Osteocyte (in vitro differentiated cells): ENCODE measurements at places on chromosomes 16 and 17.
A peak's percentile ranks its signal among the peaks of the same experiment; 100 is the strongest.

DNA sequence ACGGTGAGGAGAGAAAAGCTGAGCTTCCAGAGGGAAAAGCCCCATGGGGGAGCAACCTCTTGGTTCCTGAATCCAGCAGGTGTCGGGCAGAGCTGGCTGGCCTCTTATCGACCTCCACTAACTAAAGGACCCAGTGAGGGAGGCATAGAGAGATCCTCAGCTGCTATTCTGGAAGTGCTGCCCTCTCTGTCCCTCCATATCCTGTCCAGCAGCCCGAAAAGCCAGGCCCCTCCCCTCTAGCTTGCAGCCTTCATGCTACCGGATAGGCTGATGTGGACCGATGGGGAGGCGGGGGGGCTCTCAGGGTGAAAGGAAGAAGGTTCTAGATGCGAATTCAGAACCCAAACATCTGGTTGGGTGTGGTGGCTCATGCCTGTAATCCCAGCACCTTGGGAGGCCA, 24.9 kb downstream of the MXRA7 start:
- no peak for DNase-seq

DNA sequence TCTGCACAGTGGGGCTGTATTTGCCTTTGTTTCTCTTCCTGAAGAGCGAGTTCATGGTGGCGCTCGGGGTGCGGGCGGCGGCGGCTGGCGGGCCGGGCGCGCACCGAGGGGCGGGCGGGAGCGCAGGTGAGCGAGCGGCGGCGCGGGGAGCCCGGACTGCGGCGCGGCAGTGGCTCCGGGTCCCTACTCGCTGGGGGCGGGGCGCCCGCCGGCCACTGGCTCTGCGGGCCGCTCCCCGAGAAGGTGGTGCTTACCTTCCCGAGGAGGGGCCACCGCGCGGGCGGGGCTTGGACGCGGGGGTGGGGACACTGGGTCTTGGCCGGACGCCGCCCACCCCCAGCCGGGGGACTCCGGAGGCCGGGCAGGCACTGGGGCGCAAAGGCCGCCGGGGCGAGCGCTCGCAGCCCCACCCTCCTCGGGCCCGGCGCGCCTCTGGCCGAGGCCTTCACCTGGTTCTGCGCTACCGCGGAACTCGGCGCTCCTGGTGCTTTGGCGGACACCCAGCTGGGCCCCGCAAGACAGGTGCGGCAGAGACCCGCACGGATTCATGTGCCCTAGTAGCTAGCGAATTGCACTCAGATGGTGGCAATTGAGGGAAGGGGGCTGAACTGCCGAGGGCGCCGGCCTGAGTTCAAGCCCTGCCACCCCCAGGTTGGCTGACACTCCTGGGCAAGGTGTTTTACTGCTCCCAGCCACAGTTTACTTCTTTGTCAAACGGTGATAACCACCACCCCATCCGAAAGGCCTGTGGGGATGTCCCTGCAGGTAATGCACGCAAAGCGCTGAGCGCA, at the start of gene PPL:
PPL (minus strand) TSS at position 158 of the 791 bp plus-strand sequence; CDS start at position 55, 103 bp downstream.
- no peak for DNase-seq

DNA sequence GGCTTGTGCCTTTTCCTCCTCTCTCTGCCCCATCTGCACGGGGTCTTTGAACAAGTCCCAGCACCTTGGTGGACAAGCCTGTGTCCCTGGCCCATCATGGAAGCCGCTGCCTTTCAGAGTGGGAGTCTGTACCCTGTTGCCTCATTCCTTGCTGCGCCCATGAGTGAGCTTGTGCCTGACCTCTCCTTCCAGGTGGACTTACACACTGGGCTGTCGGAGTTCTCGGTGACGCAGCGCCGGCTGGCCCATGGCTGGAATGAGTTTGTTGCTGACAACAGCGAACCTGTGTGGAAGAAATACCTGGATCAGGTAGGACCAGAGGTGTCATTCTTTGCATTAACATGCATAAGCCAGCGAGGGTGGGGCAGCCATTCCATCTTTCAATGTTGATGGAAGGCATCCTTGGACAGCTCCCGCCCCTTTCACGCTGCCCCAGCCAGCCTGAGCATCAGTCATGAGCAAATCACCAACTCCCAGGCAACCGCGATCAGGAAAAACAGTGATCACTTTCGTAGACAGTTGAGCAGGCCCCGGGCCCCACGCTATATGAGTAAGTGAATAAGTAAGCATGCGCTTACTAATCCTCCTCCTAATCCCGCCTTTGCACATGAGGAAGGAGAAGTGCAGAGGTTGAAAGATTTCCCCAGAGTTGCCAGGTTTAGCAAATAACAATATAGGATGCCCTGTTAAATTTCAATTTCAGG, 36.8 kb downstream of the ATP2C2 start:
- DNase-seq, result no peak

DNA sequence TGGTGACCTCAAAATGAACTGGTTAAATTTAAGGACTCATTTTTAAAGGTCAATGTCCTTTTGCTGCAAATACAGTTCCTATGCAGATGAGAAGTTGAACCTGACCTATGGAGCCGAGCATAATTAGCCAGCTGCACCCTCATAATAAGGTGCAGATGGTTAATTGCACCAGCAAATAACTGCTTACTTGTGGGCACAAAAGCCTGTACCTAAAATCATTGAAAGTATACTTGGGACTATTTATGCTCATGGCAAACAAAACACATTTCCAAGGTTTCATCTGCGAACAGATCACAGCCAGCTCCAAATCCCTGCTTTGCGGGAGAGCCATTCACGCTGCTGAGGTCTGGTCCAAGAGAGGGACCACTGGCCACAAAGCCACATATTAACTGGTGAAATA, 13.0 kb downstream of the HYDIN start:
- no peak for DNase-seq

DNA sequence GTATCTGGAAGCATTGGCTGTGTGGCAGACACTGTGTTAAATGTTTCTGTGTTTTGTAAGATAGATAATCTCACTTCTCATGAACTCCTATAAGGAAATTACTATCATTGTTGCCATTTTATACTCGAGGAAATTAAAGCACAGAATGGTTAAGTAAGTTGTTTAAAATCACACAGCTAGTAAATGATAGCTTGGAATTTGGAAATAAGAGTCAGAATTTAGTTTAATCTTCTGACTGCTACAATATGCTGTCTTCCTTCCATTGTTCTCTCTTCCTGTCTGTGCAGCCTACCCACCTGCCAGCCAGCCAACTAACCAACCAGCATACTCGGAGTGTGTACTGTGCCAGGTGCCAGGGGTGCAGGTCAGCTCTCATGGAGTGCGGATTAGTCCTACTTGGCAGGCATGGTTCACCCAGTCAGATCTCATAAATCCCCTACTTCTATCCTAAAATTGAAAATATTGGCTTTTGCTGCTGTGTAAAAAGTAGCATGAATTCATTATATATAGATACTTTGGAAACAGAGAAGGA, 79.9 kb upstream of the LGALS9 start:
- no peak for DNase-seq

DNA sequence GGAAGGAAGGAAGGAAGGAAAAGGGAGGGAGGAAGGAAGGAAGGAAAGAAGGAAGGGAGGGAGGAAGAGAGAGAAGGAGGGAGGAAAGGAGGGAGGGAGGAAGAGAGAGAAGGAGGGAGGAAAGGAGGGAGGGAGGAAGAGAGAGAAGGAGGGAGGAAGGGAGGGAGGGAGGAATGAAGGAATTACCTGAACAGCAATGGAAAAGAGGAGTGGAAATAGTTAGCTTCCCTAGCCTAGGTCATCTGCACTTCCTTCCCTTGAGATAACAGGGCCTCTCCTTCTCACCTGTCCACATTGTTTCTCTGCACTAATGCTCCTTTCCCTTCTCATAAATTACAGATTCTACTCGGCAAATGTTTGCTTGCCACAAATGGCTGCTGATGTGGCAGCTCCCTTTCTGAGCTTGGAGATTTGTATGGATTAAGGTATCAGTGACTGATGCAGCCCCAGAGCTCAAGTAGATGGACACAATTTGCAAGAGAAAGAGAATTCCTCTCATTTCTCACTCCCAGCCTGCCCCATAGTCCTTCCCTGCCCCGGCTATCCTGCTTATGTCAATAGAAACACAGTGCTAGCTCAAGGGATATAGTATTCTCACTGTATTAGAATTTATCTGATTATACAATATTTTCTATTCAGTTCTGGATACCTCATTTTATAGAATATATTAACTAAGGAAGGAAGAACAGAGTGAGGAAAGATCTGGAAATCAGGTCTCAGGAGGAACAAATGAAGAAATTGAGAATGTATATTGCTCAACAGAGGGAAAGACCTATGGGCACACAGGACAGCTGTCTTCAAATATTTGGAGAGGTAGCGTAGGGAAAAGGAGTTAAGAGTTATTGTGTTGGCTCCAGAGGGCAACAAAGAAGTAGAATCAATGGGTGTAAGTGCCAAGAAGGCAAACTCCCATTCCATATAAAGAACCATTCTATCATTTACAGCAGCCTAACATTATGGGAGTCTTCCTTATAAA, 14.6 kb downstream of the HOXB1 start:
- DNase-seq, result no peak

GRCh38 chr16:89256651-89257254, 39.2 kb downstream of the ZNF778 start:
- DNase-seq, result no peak

GRCh38 chr16:64364894-64365293, 757.0 kb downstream of the CDH11 start:
- no peak for DNase-seq

- DNase-seq, result no peak
These were observed 124.3 kb upstream of the MED13 start for GRCh38 chr17:62189377-62189776.

DNA sequence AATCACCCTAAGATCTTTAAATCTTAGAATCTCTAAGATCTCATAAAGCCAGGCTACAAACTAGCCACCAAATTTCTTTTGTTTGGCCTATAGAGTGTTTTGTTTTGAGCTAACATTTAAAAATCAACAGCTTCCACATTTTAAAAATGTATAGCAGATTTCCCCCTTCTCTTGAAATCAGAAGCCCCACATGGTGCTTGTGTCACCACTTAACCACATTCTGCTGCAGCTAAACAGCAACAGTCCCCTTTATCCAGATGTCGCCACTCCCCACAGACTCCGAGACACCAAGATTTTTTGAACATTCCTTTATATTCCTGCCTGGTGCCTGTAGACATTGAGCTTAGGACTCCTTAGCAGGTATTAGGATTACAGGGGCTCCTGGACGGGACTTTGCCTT, 16.0 kb downstream of the GUCY2D start:
- no peak for DNase-seq

GRCh38 chr17:77376795-77377709, 236.3 kb downstream of the SEC14L1 start:
- DNase-seq, result no peak

GRCh38 chr16:57297856-57298255, 13.4 kb upstream of the PLLP start:
- no peak for DNase-seq

- no peak for DNase-seq
These were observed 3.5 kb upstream of the KRT9 start for GRCh38 chr17:41575336-41575735.

DNA sequence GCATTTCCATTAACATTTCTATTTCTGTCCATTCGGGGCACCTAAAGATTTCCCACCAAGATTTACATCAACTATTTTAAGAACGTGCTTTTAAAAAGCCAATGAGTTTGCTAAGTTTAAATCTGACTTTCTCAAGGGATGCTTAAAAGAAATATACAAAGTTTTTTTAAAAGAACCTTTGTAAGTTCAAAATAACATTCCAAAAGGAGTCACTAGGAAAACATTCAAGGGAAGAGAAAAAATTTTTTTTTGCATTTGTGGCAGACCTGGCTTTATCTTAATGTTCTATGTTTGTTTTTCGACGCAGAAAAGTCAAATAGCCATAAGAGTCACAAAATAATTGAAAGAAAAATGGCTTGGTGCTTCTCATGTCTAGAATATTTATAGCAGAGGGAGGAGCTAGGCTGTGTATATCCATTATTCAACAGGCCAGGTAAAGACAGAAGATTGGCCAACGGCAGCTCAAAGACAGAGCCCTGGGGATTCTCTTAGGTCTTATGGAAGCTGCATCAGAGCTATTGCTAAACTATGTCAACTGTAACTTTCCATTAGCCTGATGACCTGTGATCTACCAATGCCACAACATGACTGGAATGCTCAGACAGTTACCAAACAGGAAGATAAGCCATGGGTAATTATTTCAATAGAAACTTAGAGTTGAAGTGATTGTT, 37.8 kb upstream of the MYOCD start:
- DNase-seq, result no peak

DNA sequence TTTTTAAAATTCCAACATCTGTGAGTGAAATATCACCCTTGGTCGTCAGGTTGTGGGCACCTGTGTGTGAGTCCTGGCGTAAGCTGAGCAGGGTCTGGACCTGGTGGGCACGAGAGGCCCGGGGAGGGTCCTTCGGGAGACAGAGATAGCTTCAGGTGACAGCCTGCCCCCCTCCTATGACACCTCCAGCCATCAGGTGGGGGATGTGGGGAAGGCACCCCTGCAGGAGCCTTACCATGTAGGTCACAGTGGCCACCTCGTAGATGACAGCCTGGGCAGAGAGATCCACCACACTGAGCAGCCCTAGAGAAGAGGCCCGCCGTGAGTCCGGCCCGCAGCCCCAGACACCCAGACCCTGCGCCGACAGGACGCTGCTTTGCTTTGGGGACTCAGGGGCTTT, 11.2 kb downstream of the SLC47A2 start:
- peak; percentile 63 for DNase-seq

DNA sequence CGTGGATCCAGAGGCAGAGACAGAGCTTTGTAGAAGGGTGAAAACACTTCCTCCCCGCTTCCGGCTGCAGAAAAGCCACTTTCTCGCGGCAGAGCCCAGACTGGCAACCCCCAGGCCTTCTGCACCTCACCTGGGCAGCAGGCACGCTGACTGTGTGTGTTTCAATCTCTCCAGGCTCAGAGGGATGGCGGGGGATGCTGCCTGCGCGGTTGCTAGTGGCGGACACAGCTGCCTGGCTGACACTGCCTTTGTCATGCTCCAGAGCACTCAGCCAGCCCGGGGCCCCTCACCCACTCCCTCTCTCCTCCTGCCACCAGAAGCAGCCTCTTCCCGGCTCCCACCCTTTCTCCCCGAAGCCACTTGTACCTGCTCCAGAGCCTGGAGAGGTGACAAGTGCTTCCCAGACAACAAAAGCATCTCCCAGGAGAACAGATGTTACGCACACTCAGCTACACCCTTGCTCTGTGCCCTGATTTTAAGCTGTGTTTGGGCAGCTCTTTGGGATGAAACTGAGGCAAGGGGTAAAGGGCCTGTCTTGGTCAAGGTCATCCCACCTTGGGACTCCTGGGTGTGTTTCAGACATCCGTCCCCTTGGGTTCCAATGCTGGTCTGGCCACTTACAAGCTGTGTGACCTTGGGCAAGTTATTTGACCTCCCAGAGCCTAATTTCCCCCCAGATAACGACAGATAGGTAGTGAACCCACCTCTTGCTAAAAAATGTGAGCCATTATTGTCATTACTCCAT, 9.2 kb upstream of the GLIS2 start:
- no peak for DNase-seq

- DNase-seq, result no peak
These were observed 31.8 kb downstream of the ZNF750 start for GRCh38 chr17:82808006-82808405.

GRCh38 chr16:31527734-31528274, at the start of gene AHSP:
Gene AHSP, plus strand, starts transcription at chr16:31527900. Its CDS starts 240 bp downstream, at chr16:31528140.
- DNase-seq, result peak; percentile 10

- no peak for DNase-seq
These were observed 948.1 kb downstream of the KCNJ2 start for GRCh38 chr17:71117466-71117865.

- DNase-seq, result no peak
These were observed 154.4 kb downstream of the CLEC16A start for GRCh38 chr16:11098601-11099390.

- no peak for DNase-seq
These were observed 373.3 kb downstream of the SLC39A11 start for GRCh38 chr17:72719206-72719577.
